ENCODE measurements at places on chromosomes 5 and 9.

DNA sequence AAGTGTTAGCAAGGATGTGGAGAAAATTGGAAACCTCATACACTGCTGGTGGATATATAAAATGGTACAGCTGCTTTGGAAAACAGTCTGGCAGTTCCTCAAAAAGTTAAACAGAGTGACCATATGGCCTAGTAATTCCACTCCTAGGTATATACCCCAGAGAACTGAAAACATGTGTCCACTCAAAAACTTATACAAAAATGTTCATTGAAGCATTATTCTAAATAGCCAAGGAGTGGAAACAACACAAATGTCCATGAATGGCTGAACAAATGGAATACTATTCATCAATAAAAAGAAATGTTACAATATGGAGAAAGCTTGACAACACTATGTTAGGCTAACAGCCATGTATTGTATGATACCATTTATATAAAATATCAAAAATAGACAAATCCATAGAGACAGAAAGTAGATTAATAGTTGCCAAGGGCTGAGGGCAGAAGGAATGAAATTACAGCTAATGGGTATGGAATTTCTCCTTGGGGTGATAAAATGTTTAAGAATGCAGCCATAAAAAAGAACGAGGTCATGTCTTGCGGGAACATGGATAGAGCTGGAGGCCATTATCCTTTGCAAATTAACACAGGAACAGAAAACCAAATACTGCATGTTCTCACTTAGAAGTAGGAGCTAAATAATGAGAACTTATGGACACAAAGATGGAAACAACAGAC lies 33.6 kb upstream of the FBP1 start:
- DNase-seq, result no peak

DNA sequence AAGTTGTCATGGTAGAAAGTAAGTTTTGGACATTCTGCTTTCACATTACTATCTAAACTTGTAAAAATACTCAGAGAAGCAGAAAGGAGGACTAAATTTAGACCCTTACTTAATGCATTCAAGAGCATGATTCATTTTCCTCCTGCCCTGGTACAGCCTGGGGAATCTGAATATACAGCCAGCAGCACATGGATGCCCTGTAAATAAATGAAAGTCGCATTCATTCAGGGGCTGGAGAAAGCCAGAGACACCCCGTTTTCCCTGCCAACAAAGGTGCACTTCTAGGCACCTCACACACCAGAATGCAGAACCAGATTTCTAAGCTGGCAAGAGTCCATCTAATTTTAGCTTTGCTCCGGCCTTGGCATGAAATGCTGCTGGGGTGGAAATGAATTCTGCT lies 172.7 kb upstream of the KLF9 start:
- peak; percentile 50 for DNase-seq

- DNase-seq, result no peak
Observed at GRCh38 chr5:36985387-36985786, 108.8 kb downstream of the NIPBL start.

DNA sequence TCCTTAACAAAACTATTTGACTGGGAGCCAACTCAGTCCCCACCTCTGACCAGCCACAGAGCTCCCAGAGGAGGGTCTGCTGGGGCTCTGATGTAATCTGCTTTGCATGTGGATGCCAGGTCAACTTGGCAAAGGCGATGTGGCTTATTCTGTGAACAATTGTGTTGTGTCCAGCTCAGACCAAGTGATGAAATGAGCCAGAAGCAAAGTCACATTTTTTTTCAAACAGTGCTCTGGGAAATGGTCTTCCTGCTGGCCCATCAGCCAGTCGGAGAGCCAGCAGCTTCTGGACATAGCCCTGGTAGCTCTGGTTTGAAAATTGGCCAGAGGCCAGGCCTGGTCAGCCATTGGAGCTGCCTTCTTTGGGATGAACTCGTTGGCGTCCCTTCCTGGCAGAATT lies 86.5 kb downstream of the ANGPTL2 start:
- no peak for DNase-seq

- DNase-seq, result no peak
Observed at GRCh38 chr5:72296256-72296655, 23.8 kb downstream of the MRPS27 start.

DNA sequence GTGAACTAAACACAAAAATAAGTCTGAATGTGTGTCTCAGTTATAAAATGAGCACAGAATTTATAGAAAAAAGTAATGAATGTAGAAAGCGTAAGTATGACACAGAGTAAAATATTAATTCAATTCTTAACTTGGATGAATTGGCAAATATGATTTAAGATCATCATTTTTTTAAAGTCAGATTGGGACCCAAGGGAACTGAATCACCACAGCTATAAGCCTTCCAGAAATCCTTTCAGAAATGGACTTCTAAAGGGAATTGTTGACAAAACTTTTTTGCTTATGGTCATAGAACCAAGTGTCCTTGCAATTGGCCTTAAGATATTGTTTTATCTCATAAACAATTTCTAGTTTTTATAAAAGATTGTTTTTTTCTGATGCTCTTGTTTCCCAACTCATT lies 495.1 kb upstream of the DAB2 start:
- DNase-seq, result no peak

- DNase-seq, result peak; percentile 55
Observed at GRCh38 chr9:69174616-69175463, 763 bp downstream of the TJP2 start.

GRCh38 chr5:122076669-122077365 lies 1.2 kb downstream of the LOX start:
- peak; percentile 89 for DNase-seq

GRCh38 chr5:96922499-96923244 lies 13.2 kb upstream of the LNPEP start:
- no peak for DNase-seq

- no peak for DNase-seq
Observed at GRCh38 chr9:129542741-129543140, 78.2 kb downstream of the C9orf50 start.

DNA sequence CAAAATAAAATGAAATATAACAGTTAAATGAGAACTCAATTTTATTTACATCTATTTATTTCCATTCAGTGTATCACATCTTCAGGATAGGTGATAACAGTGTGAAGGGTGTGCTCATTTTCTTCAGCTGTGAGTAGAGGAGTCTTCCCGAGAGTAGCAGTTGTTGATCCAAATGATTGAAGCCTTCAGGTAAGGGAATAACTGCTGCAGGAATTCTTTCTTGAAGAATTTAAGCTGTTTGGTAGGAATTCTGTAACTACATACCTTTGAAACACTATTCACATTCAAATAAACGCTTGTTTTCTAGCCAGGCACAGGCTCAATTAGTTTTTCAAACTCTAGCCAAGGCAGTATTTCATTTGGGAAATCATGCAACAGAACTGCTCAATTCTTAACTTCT lies 15.3 kb downstream of the SRP19 start:
- DNase-seq, result no peak

GRCh38 chr9:8534828-8535227 lies 735.2 kb upstream of the DMAC1 start:
- no peak for DNase-seq

DNA sequence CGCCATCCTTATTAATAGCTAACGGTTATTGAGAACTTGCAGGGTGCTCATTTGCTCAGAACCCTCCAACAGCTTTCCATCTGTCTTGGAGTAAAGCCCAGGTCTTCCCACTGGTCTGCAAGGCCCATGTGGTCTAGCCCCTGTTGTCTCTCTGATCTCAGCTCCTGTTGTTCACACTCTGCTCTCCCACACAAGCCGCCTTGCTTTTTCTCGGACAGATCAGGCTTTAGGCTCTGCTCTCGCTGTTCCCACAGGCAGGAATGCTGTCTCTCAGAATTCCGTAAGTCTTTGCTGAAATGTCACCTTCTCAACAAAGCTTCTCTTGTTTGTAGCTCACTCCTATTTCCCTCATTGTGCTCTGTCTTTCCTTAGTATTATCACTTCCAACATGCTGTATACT lies 34.3 kb downstream of the GPR107 start:
- DNase-seq, result peak; percentile 12

DNA sequence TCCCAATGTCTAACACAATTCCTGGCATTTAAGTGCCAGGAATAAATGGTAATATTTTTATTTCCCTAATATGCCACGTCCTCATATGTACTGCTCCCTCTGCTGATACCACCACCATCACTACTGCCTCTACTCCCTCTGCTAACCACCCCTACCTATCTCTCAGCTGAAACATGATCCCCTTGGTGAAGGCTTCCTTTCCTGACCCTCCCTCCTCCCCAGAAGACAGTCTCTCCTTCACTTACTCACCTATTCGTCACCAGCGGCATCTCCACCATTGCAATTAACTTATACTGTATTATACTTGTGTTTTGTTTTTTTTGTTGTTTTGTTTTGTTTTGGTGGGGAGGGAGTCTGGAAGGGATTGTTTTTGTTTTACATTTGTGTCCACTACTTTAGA lies 4.8 kb downstream of the DENND1A start:
- no peak for DNase-seq

DNA sequence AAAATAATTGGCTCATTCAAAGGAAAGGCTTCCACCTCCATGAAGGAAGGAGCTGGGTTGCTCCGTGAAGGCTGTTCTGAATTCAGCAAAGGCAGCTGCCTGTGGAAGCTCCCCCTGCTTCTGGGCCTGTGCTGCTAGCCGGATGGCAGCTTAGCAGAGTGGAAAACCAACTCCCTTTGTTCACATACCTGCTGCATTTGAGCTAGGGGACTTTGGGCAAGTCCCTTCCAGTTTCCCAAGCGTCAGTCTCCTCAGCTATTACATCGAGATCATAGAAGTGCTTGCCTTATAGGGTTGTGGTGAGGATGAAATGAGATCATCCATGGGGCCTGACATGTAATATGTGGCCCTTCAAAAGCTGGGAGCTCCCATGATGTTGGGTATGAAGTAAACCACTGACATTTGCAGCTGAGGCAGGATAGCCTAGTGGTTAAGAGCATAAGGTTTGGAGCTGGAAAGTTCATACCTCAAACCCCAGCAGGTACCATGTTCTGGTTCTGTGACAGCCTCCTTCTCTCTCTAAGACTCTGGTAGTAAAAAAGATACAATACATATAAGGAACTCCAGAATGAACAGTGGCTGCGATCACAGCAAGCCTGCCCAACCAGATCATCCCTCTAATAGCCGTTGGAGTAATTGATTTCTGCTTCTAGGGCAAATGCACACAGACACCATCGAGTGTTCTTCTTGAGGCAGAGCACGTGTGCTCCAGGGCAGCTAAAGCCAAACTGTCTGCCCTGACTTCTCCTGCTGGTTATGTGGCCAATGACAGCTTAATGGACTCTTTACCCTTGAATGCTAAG lies 11.0 kb upstream of the DENND1A start:
- no peak for DNase-seq

- DNase-seq, result no peak
Observed at GRCh38 chr9:132211570-132211969, 49.7 kb downstream of the NTNG2 start.

DNA sequence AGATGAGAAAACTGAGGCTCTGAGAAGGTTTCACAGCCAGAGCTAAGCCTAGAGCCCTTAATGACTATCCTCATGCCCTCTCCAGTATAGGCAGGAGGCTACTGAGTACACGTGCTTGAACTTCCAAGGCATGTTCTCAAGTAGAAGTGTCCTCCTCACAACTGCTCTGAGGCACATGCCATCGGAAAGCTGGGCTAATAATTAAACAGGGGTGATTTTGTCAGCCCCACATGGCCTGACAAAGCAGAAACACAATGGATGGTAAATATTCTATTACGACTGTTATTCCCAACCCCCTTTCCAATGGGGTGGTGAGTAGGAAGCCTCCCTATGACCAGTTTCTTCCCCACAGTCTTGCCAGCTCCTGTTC lies 34.3 kb downstream of the KCNIP1 start:
- no peak for DNase-seq

GRCh38 chr9:4886698-4887097 lies 94.0 kb downstream of the RCL1 start:
- no peak for DNase-seq

GRCh38 chr5:66633754-66634153 lies 37.6 kb downstream of the MAST4 start:
- DNase-seq, result peak; percentile 8

- DNase-seq, result no peak
Observed at GRCh38 chr9:127075624-127076372, 46.6 kb downstream of the ANGPTL2 start.

GRCh38 chr5:144173766-144174165 lies 3.1 kb downstream of the KCTD16 start:
- no peak for DNase-seq

GRCh38 chr9:83432104-83432627 lies 106.0 kb downstream of the FRMD3 start:
- peak; percentile 70 for DNase-seq

GRCh38 chr5:135743705-135744411 lies 90.6 kb upstream of the SLC25A48 start:
- DNase-seq, result no peak

DNA sequence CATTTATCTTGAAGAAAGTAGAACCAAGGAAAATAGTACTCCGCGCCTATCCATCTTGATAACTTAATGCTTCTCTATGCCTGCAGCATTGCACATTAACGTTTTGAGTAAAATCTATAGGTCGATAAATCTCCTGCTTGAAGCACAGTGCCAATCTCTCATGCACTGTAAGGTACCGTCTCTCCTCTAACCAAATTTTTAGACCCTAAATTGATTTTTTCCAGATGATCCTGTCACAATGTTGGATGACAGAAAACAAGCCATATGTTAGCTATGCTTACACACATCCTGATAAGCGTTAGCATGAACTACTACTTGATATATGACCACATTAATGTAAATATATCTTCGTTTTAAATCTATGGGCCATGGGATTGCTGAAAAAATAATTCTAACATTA lies 723.8 kb upstream of the CDH6 start:
- DNase-seq, result no peak

DNA sequence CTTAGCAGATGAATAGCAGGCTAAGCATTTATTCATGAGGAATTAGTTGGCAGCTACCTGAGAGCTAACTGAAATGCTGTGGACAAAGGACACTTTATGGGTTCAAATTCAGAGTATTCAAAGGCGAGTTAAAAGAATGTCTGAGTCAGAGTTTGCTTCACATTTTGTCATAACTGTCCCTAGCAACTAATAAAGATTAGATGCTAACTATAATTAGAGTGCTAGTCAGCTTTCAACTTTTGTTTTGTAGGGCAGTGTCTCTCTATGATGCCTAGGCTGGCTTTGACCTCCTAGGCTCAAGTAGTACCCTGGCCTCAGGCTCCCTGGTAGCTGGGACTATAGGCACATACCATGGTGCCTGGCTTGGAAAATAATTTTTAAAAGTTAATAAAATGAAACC lies 4.6 kb downstream of the SMC5 start:
- DNase-seq, result no peak

GRCh38 chr9:32671333-32671732 lies 35.9 kb upstream of the TAF1L start:
- no peak for DNase-seq

DNA sequence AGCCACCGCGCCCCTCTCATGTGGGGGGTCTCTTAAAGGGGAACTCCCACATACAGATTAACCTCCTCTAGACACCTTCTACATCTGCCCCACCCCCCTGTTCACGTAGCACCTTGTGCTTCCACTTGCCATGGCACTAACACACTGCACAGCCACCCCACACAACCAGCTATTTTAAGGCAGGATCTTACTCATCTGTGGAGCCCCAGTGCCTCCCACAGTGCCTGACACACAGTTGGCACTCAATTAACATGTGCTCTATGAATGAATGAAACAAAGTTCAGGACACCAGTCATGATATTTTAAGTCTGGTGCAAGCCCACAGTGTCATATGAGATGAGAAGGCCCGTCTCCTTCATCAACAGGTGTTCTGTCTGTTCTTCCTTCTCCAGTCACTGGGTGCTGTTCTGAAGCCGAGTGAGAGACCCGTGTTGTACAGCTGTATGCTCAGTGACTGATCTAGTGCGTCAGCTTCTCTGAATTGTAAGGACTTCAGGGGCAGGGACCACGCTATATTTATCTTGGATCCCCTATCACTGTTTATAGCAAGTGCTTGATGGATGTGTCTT lies 149.1 kb downstream of the TLE1 start:
- peak; percentile 72 for DNase-seq

GRCh38 chr9:73081979-73082657 lies 69.5 kb upstream of the ANXA1 start:
- DNase-seq, result peak; percentile 86
